ENCODE measurements at places on chromosomes 3 and 15. TPM values are rescaled to one million over a fixed set of nuclear protein-coding genes. Genes with fewer than 3 reads are reported as not detected.

Gene TMEM207
- total RNA-seq: not detected

Gene CEMIP
- total RNA-seq: 0.06 TPM

Gene MESP2
- total RNA-seq: 2.5 TPM

Gene GOLGA6L2
- total RNA-seq: not detected

Gene SSUH2
- 0.07 TPM for total RNA-seq

Gene NOX5
- 0.06 TPM for total RNA-seq

Gene EXD1
- not detected for total RNA-seq

Gene SLC22A13
- not detected for total RNA-seq

Gene GOLGA8T
- total RNA-seq: not detected

Gene BLOC1S6
- 53.7 TPM for total RNA-seq

Gene GOLGA8Q
- total RNA-seq: not detected

Gene SLC28A1
- total RNA-seq: not detected

Gene GPR87
- 5.0 TPM for total RNA-seq

Gene KLF15
- 0.14 TPM for total RNA-seq

Gene GCHFR
- 113 TPM for total RNA-seq

Gene CP
- not detected for total RNA-seq

Gene SLC27A2
- 6.0 TPM for total RNA-seq

Gene IQCF5
- total RNA-seq: not detected

Gene SLC28A2
- not detected for total RNA-seq

Gene BRK1
- 97.2 TPM for total RNA-seq

Gene CATSPER2
- 0.17 TPM for total RNA-seq

Gene SPESP1
- total RNA-seq: 2.1 TPM

Gene CAMK2N2
- 0.35 TPM for total RNA-seq

Gene TIMP4
- 0.22 TPM for total RNA-seq

Gene GPR62
- total RNA-seq: not detected

Gene CCDC12
- total RNA-seq: 60.3 TPM

Gene SPTBN5
- total RNA-seq: 0.51 TPM

Gene ATP13A4
- total RNA-seq: not detected

Gene FETUB
- total RNA-seq: 0.36 TPM

Gene ZWILCH
- 40.2 TPM for total RNA-seq

Gene MYL3
- 4.2 TPM for total RNA-seq

Gene CD80
- total RNA-seq: not detected

Gene EPHB3
- total RNA-seq: 0.92 TPM
